ENCODE measurements at places on chromosomes 7 and 10.

DNA sequence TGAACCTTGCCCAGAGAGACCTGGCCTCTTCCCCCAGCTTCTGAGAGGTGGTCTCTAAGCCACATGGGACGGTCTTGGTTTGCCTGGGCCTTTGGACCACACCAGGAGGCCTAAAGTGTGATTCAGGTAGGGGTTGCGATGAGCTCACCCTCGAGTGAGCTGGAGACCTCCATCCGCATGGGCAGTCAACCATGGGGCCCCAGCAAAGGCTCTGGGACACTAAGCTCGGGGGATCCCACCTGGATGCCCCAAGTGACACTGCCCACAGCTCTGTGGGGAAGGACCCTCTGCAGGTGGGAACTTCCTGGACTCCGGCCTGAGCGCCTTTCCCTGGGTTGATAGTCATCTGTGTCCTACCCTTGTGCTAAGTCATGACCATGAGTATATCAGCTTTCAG, 57.1 kb upstream of the FAM20C start:
- DNase-seq, result no peak

DNA sequence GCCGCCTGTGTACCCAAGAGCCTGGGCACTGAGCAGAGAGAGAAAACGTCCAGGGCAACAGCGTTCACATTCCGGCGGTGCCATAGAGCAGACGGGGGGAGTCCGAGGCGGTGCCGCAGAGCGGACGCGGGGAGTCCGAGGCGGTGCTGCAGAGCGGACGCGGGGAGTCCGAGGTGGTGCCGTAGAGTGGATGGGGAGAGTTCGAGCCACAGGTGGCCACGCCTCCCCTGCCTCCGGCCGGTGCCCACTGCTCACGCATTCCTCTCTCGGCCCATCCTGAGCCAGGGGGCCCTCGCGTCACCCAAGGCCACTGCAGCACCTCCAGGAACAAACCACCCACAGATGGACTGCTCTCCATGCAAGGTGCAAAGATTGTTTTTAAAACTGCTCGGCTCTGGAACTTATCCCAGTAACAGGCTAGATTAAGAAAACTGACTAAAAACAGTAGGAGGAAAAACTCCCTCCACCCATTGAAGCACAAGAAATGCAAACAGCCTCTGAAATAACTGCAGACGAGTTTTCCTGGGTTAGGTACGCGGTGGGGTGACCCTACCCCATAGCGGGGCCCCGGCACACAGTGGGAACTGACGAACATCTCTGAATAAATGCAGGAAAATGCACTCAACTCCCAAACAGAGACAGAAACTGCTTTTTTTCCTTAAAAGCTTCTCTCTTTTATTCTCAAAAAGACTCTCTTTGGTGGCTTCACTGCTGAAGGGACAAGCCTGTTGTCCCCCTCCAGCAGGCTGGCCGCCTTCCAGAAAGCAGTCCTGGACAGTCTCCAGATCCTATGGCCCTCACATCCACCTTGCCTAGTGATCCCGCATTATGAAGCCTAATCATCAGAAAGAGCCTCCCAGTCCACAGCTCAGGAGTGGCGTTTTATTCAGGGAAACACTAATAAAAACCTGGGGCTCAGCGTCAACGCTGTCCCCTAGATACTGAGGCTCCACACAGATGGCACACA, 55.9 kb downstream of the DIP2C start:
- DNase-seq, result no peak

DNA sequence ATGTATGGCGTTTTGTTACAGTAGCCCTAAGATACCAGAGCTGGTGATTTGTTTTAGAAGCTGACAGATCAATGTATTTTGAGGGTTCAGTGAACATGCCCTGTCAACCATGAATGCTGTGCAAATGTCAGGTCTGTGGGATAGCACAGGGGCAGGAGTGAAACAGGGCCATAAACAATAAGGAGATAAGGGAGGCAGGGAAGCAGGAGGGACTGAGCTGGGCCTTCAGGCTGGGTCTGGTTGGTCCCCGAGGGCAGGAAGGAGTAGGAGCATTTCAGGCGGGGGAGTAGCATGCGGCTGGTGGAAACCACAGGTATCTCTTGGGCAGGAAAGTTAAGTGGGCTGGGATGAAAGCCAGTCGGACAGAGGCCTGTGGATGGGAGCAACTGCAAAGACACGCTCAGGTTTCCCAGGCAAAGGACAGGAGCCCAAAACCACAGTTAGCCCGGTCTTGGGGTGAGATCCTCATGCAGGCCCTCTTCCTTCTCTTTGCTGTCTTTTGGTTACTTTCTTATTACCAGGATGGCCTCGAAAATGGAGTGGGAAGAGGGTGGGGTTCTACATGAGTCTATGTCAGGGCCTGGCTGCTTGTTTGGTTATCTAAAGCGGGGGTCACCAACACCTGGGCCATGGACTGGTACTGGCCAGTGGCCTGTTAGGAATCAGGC, 69.5 kb upstream of the SEPHS1 start:
- DNase-seq, result no peak

DNA sequence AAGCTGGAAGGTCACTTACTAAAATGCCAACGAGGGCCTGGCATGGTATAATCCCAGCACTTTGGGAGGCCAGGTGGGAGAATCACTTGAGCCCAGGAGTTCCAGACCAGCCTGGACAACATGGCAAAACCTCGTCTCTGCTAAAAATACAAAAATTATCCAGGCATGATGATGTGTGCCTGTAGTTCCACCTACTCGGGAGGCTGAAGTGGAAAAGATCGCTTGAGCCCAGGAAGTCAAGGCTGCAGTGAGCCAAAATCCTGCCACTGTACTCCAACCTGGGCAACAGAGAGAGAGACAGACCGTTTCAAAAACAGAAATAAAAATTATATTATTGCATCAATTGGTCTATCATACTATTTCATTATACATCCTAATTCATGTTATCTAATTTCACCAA, 18.1 kb upstream of the FAM53B start:
- DNase-seq, result no peak

GRCh38 chr10:75497997-75498883, 66.8 kb downstream of the LRMDA start:
- DNase-seq, result no peak

DNA sequence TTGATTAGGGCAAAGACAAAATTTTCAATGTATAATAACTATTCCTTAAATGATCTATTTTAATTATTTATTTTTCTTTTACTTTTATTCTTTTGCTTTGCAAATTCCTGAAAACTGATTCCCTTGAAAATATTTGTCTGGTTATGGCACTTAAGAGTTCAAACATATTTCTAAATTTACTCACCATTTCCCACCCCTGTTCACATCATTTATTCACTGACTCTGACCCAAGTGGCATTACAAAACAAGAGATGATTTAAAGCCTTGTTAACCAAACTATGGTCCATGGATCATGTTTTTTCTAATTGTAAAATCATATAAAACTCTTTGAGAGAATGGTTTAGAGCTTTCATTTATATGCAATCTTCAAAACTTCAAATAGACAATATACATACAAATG, 1256.1 kb upstream of the LRRN3 start:
- DNase-seq, result no peak

DNA sequence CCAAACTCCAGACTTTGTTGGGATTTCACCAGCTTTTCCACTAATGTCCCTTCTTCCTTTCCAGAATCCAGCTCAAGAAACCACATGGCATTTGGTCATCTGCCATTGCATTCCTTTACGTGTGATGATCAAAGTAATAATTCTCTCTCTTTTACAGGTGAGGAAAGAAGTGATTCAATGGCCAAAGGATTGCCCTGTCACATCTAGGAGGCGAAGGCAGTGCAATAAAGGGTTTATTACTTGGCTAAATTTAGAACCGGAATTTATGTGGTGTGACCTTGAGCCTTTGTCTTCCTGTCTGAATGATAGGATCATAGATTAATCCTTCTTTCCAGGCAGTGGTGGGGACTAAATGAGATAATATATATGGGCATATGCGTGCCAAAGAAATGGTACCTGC, 58.3 kb upstream of the COBL start:
- DNase-seq, result no peak

- peak; percentile 42 for DNase-seq
Observed at GRCh38 chr10:71396084-71396710, 523 bp upstream of the CDH23 start.
